ENCODE measurements at places on chromosomes 7 and 10.

DNA sequence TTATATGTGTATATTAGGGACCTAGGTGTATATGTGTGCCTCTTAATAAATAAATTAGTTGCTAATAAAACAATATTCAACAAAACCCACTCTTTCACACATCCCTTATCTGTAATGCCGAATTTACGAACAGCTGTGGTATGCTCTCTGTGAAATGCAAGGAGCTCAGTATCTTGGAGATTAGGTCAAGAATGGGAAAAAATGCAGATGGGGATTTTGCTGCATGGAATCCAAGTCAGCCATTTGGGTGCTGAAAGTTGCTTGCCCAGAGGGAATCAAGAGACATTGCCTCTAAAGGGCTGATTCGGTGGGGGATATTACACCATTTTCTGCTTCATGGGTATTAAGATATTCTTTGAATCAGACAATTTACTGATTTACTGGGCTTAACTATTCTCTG, 93.5 kb downstream of the CREB5 start:
- no peak for DNase-seq

- no peak for DNase-seq
These were observed 10.1 kb downstream of the ELFN1 start for GRCh38 chr7:1679966-1680730.

DNA sequence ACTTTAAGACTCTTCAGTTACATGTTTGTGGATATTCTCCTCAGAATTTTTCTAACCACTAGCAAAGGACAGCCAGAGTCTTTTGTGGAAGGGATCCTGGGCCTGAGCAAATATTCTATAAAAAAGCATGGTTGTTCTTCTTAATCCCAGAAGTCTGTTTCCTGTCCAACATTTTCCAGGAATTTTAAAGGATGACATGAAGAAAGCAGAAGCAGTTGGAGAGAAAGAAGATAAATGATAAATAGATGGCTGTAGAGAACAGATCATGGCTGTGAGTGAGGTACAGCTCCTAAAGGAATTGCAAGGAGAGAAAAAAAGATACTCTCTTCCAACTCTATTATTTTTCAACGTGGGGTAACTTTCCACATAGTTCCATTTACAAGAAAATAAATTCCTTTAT, 91.8 kb upstream of the STEAP4 start:
- DNase-seq: no peak

GRCh38 chr10:70985824-70986622, 97.7 kb upstream of the PCBD1 start:
- no peak for DNase-seq

Data from retinal pigment epithelial cell (primary cell).